Suprapubic skin (tissue), 4 donors: ENCODE measurements at places on chromosomes 16 and 17.

GRCh38 chr16:22163806-22164205, 1.5 kb downstream of the SDR42E2 start:
- peaks cover 7% of the 10 kb centered on the region for H3K4me1 ChIP-seq
- DNase-seq = no peak
- H3K36me3 ChIP-seq = no peaks in the 10 kb centered on the region
- H3K27me3 ChIP-seq = peaks cover 25% of the 10 kb centered on the region
- no peak overlapping the region for H3K4me3 ChIP-seq
- H3K27ac ChIP-seq = no peak overlapping the region

DNA sequence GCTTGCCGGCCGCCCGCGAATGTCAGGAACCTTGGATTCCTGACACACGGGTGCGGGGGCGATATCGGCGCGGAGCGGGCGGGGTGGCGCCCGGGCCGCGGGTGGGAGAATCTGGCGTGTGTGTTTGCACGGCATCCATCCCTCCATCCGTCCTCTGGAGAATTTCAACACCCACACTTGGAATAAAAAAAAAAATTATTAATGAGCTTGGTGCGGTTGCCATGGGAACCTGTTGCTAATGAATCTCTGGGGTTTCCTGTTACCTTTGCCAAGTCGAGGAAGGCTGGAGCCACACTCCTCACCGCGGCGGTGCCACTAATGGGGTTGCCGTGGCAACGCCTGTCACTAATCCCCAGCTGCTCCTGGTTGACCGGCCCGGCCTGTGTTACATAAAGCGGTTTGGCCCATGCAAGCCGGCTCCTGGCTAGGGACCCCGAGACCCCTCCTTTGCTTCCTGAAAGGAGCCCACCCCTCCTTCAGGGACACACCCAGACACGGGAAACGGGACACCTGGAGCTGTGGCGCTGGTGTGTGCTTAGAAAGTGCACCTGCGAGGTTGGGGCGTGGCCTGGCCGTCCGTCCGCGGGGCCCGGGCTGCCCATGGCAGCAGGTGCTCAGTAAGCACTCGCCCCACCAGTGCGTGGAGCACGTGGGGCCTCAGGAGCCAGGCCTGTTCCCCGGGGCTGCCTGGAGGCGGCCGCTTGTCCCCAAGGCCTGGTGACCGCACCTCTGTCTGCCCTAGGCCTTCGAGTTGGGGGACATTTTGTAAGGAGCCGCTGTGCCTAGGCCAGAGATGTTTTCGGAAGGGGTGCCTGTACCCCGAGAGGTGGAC, 14.6 kb downstream of the CACNA1H start:
- H3K27ac ChIP-seq = no peak overlapping the region
- no peak overlapping the region for H3K4me3 ChIP-seq
- H3K27me3 ChIP-seq = peaks cover 77% of the 10 kb centered on the region
- DNase-seq = no peak

DNA sequence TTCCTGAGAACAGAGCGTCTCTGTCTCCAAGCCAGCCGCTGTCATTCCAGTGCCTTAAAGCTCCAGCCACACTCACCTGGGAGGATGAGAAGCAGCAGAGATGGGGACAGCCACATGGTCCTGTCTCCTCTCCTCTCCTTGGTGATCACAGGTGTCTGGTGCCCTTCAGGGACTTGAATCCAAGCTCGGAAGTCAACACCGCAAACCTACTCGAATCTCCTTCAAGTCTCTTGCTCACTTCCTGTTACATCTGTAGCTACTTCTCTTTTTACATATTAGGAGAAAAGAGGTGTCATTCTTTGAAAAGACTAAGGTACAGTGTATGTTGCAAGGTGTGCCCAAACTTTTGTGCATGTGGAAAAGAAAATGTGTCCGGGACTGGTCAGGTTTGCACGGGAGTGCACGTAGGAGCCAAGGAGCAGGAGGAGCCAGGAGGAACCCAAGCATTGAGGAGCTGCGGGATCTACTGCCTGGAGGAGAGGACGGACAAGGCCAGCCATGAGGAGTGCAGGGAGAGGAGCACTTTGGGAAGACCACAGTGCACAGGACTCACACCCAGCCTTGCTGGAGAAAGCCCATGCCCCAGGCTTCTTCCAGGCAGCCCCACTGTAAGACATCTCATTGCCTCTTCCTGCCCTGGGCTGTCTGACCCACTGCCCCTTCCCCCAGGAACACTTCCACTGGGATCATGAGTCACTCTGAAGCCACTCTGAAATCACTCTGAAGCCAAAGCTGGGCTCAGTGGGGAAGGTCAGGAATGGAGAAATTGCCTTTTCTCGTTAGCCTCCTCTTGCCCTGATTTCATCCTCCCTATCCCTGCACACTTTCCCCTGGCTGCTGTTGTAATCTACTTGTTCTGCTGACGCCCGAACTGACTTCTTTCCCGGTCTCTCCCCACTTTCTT, at the start of gene CD300LD:
TSS of gene CD300LD (minus strand) at position 197 of the 904 bp plus-strand sequence. CDS start at position 116, 81 bp downstream.
- no peak within 1 kb of the TSS for H3K27ac ChIP-seq
- DNase-seq = no peak
- H3K36me3 ChIP-seq = no peaks in the 10 kb centered on the region
- peaks cover 23% of the 10 kb centered on the region for H3K27me3 ChIP-seq

- no peak for DNase-seq
- no peaks in the 10 kb centered on the region for H3K4me1 ChIP-seq
- peaks cover 3% of the 10 kb centered on the region for H3K27me3 ChIP-seq
- H3K36me3 ChIP-seq = no peaks in the 10 kb centered on the region
- no peak overlapping the region for H3K27ac ChIP-seq
Measured at GRCh38 chr17:12620200-12620720, 45.4 kb upstream of the MYOCD start.

GRCh38 chr17:76004750-76005262, 4.2 kb downstream of the CDK3 start:
- H3K36me3 ChIP-seq = peaks cover 52% of the 10 kb centered on the region
- H3K4me3 ChIP-seq = no peak overlapping the region
- H3K4me1 ChIP-seq = peaks cover 17% of the 10 kb centered on the region
- H3K27me3 ChIP-seq = no peaks in the 10 kb centered on the region

- H3K4me1 ChIP-seq = peaks cover 89% of the 10 kb centered on the region
- no peaks in the 10 kb centered on the region for H3K27me3 ChIP-seq
- no peaks in the 10 kb centered on the region for H3K36me3 ChIP-seq
- peak overlapping the region; percentile 71 for H3K4me3 ChIP-seq
Measured at GRCh38 chr16:85613604-85614337, 649 bp downstream of the GSE1 start.

DNA sequence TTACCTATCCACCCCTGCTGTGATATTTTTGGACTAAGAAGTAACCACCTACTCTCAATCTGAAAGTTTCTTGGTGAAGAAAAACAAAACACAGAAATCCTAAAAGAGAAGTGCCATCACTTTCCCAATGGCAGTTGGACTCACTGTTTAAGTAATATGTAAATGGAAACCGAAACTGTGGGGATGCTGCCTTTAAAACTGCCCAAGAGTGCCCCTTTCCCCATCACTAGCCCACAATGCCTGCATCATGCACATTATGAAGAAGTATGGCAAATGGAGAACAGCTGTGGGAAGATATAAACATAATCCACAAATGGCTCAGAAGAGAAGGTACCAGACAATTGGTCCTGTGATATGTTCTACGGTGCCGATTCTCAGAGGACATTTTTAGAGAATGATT, 33.5 kb upstream of the SLC6A2 start:
- no peak overlapping the region for H3K27ac ChIP-seq
- no peaks in the 10 kb centered on the region for H3K36me3 ChIP-seq
- DNase-seq = no peak

DNA sequence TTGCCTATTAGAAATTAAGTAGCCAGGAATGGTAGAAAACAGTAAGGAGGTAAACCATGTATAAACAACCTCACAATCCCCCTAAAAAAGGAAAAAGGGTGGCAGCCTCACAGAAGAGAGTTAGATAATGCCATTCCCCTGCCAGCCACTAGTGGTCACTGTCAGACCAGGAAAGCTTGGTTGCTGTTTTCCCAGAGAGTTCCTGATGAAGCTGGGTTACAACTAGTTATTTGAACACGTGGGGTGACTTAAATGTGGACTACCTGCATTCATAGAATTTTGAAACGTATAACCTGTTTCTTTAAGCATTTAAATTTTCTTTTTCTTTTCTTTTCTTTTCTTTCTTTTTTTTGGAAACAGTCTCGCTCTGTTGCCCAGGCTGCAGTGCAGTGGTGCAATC, 5.8 kb downstream of the GPRC5C start:
- H3K27ac ChIP-seq = no peak overlapping the region
- no peak overlapping the region for H3K4me3 ChIP-seq
- H3K4me1 ChIP-seq = peaks cover 19% of the 10 kb centered on the region
- DNase-seq = no peak
- H3K27me3 ChIP-seq = peaks cover 9% of the 10 kb centered on the region

DNA sequence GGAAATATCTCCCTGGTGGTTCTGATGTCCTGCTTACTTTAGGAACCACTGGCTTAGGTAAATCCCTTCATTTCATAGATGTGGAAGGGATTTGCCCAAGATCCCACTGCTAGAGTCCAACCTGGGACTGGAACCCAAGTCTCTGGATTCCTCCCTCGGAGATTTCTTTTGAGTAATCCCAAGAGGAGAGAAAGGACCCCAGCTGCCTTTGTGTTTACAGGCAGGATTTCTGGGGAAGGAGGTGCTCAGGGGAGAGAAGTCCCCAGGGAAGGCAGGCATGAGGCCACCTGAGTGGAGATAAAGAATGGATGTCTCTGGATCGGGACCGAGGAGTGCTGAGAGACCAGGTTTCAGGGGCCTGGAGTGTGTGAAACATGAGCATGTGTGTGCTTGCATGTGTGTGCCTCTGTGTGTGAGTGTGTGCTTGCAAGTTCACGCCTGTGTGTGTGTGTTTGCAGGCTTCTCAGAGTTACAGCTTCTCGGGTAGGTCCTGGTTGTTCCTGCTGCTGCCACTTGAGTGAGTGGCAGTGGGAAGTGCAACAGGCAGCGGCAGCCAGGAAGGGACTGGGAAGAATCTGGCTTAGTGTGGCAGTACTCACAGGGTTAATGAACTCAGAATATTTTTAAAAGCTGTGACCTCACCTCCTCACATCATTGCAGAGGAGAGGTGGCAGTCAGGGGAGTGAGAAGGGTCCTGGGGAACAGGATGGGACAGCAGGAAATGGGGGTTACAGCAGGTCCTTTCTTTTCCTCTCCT, 2.2 kb downstream of the KCNH6 start:
- no peak overlapping the region for H3K27ac ChIP-seq
- no peaks in the 10 kb centered on the region for H3K36me3 ChIP-seq

DNA sequence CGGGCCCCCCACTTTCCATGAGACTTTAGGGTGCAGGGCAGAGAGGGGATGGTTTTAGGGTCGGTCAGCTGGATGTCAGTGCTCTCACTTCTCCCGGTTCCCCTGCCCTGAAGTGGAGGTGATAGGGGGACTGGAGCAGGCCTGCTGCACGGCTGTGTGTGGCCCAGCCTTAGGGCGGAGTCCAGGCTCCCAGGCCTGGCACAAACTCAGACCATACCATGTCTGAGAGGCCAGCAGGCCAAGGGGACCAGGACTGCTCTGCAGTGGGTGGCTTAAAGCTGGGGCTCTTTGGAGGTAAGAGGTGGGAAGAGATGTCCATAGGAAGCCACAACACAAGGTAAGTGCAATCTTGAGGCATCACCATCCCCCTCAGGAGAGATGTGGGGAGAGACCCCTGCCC, 8.3 kb downstream of the TFAP4 start:
- H3K36me3 ChIP-seq = peaks cover 27% of the 10 kb centered on the region
- H3K4me3 ChIP-seq = no peak overlapping the region
- no peak overlapping the region for H3K27ac ChIP-seq
- DNase-seq = no peak
- no peaks in the 10 kb centered on the region for H3K27me3 ChIP-seq
- H3K4me1 ChIP-seq = peaks cover 13% of the 10 kb centered on the region

DNA sequence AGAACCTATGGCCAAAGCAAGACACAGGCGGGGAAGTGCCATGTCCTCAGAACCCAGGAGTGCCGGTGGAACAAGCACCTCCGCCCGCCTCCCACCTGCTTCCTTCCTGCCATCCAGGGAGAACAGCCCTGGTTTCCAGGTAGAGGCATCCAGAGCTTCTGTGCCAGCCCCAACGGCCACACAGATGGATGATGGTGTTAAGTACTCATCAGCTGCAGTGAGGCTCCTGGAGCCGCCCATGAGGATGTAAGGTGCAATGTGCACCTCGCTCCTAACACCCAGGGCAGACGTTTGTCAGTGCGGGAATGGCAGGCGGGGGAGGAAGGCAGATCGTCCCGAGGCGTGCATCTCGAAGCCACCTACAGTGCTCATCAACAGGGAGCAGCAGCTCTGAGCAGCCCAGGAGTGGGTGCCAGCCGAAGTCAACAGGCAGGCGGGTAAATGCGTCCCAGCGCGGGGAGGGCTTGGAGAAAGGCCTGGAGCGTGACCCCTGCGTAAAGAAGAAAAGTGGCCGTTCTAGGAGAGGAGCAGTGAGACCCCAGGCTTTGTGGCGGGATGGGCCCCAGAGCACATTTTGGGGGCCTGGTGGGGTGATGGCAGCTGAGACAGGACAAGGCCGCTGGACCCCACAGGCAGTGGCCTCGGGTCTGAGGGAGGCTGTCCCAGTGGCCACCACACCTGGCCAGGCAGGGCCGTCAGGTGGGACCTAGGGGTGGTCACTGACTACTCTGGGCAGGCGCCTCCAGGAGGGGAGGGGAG, 46.1 kb upstream of the ACSF3 start:
- no peak overlapping the region for H3K27ac ChIP-seq
- peaks cover 18% of the 10 kb centered on the region for H3K4me1 ChIP-seq
- H3K27me3 ChIP-seq = peaks cover 97% of the 10 kb centered on the region
- no peak overlapping the region for H3K4me3 ChIP-seq

GRCh38 chr17:10802496-10803284, 1.2 kb downstream of the TMEM238L start:
- H3K4me3 ChIP-seq = no peak overlapping the region
- no peaks in the 10 kb centered on the region for H3K36me3 ChIP-seq
- no peaks in the 10 kb centered on the region for H3K27me3 ChIP-seq
- DNase-seq = no peak
- peaks cover 36% of the 10 kb centered on the region for H3K4me1 ChIP-seq

GRCh38 chr17:80377798-80378197, 37.2 kb upstream of the ENDOV start:
- H3K4me1 ChIP-seq = no peaks in the 10 kb centered on the region
- H3K27me3 ChIP-seq = no peaks in the 10 kb centered on the region
- H3K4me3 ChIP-seq = no peak overlapping the region
- DNase-seq = peak; percentile 36
- no peak overlapping the region for H3K27ac ChIP-seq

DNA sequence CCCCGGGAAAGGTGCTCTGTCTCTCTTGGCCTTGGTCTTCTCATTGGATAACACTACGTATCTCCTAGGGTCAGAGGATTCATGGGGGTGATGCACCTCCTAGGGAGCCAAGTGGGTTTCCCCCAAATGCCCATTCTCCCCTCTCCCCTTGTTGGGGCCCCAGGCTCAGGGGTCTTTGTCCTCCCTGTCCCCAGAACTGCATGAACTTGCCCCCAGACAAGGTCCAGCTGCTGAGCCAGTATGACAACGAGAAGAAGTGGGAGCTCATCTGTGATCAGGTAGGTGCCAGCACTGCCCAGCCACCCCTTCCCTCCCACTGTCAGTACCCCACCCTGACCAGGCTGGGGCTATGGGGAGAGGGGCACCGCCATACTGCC, 8.7 kb downstream of the FMNL1 start:
- H3K36me3 ChIP-seq = no peaks in the 10 kb centered on the region
- H3K27me3 ChIP-seq = no peaks in the 10 kb centered on the region
- DNase-seq = no peak
- H3K27ac ChIP-seq = peak overlapping the region; percentile 79

- peak; percentile 91 for DNase-seq
- H3K27ac ChIP-seq = peak overlapping the region; percentile 78
- no peaks in the 10 kb centered on the region for H3K36me3 ChIP-seq
- H3K4me3 ChIP-seq = peak overlapping the region; percentile 1
Measured at GRCh38 chr17:49739641-49740271, 24.2 kb downstream of the FAM117A start.

- no peaks in the 10 kb centered on the region for H3K27me3 ChIP-seq
- no peak for DNase-seq
- H3K4me3 ChIP-seq = no peak overlapping the region
- peaks cover 14% of the 10 kb centered on the region for H3K4me1 ChIP-seq
- H3K27ac ChIP-seq = no peak overlapping the region
- H3K36me3 ChIP-seq = no peaks in the 10 kb centered on the region
Measured at GRCh38 chr17:50593321-50593720, 32.8 kb downstream of the CACNA1G start.
